Activated T-helper 1 cell treated with anti-CD3 and anti-CD28 coated beads, Interleukin-12 subunit alpha, Interleukin-12 subunit beta, Interleukin-2, Interleukin-4 antibody, amounts not matched to agents 30 ng/mL and 10 ng/mL and 1 ng/mL, durations not matched to agents 14 hours and 24 hours and 36 hours (primary cell): ENCODE measurements at places on chromosomes 11 and 22. TPM values are rescaled to one million over a fixed set of nuclear protein-coding genes. Genes with fewer than 3 reads are reported as not detected.

Gene GGTLC3
- not detected in 2 replicates for total RNA-seq

Gene AIFM3
- 0.88 and 0.93 TPM in 2 replicates for total RNA-seq

DNA sequence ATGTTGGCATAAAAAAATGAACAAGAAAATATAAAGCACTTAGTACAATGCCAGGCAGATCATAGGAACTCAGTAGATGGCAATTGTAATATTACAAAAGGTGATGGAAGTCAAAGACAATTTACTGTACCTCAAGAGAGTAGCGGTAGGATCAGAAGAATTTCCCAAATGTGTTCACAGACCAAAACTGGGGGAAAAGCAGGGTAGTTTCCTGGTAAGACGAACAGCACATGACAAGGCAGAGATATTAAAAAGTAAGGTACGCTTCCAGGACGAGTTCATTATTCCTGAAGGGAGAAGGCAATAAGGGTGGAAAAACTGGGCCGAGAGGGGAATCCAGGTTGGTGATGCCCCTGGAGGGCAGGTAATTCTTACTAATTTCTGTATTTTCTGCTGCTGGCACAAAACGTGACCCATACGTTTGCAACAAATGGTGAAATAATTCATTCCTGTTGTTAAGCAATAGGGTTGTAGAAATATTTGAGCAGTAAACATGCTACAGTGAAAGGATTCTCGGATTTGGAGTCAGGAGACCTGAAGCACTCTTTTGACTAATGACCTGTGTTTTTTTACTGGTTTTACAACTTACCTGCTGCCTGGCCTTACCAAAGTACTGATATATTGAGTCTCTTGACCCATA, 786 bp upstream of the ANKRD42 start:
- peak overlapping the region; percentile 93 for H3K4me3 ChIP-seq
- peaks cover 40% of the 10 kb centered on the region for H3K4me1 ChIP-seq
- H3K36me3 ChIP-seq = peaks cover 16% of the 10 kb centered on the region
- no peaks in the 10 kb centered on the region for H3K27me3 ChIP-seq

DNA sequence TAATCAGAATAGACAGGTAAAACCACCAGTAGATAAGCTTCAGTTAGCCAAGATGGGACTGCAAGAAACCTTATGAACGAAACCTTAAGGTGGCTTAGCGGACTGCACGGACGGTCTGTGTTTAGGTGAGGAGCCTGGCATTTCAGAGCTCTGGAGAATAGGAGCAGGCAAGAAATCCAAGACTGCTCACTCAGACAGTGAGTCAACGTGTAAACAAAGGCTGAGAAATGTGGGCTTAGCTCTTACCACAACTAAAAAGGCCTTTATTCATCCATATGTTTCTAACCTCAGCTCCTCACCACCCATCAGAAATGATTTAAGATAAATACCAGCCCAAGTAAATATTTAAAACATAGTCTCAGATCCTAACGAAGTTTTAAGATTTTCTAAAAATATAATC, 657.7 kb downstream of the OPCML start:
- H3K4me3 ChIP-seq = no peak overlapping the region
- no peak for DNase-seq
- no peaks in the 10 kb centered on the region for H3K4me1 ChIP-seq

Gene OR4D5
- not detected in 2 replicates for total RNA-seq

DNA sequence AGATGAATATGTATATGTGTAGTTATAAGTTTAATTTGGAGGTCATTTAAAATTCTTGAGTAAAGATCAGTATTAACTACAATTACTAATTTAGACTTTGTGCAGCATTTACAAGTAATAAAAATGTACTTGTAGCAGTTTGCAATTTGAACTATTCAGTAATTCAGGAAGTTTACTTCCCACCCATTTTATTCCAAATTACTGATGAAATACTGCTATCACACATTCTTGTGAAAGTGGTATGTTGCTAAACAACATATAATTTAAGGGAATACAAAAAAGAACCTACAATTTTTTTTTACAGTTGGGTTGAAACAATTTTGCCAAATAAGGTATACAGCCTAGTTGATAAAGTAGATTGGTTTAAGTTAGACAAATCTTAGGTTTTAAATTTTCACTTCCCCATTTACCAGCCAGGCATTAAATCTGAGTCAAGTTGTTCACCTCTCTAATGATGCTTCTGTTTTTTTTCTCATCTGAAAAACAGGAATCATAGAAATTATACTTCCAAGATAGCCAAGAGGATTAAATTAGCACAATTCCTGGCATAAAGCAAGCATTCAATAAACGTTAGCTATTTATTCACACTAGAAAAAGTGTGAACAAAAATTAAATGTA, 45.3 kb downstream of the ZBTB44 start:
- H3K4me1 ChIP-seq = peaks cover 12% of the 10 kb centered on the region
- H3K27me3 ChIP-seq = no peaks in the 10 kb centered on the region
- no peak overlapping the region for H3K4me3 ChIP-seq
- no peak overlapping the region for H3K27ac ChIP-seq
- DNase-seq = no peak
- peaks cover 15% of the 10 kb centered on the region for H3K36me3 ChIP-seq

- H3K27ac ChIP-seq = no peak overlapping the region
- no peak for DNase-seq
- H3K4me1 ChIP-seq = peaks cover 6% of the 10 kb centered on the region
- no peaks in the 10 kb centered on the region for H3K36me3 ChIP-seq
Measured at GRCh38 chr11:2210366-2211112, 38.9 kb upstream of the TH start.

GRCh38 chr11:48123934-48124755, 92.5 kb upstream of the OR4B1 start:
- DNase-seq = no peak
- peaks cover 23% of the 10 kb centered on the region for H3K4me1 ChIP-seq
- H3K4me3 ChIP-seq = no peak overlapping the region
- no peaks in the 10 kb centered on the region for H3K27me3 ChIP-seq

Gene CDK2AP2
- 107 and 115 TPM in 2 replicates for total RNA-seq

DNA sequence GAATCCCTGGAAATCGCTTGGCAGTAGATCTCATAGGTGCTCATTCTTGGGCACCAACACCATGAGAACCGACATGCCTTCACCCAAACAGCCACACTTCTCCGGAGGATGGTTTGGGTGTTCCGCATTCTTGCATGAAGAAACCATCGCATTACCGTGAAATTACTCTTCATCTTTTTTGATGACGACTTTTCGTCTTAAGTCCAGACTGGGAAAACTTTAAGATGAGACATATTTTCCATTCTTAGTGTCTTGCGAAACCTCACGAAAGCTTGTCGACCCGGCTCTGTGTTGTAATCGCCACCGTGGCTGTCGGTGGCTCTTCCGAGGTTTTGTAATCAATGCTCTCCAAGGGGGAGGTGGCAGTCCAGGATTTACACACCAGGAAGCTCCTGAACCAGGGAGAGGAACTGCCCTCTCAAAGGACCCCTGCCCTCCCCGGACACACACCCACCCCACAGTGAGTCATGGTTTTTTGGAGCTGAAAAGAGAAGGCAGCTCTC, 1.7 kb downstream of the TOM1 start:
- peaks cover 42% of the 10 kb centered on the region for H3K4me1 ChIP-seq
- peak overlapping the region; percentile 91 for H3K4me3 ChIP-seq
- no peak for DNase-seq
- peak overlapping the region; percentile 78 for H3K27ac ChIP-seq

Gene OVOL1
- 0.10 and 0.36 TPM in 2 replicates for total RNA-seq

GRCh38 chr22:42560781-42561180, 7.0 kb downstream of the SERHL2 start:
- no peaks in the 10 kb centered on the region for H3K4me1 ChIP-seq
- DNase-seq = no peak
- H3K36me3 ChIP-seq = peaks cover 3% of the 10 kb centered on the region
- no peaks in the 10 kb centered on the region for H3K27me3 ChIP-seq
- H3K27ac ChIP-seq = no peak overlapping the region
- H3K4me3 ChIP-seq = no peak overlapping the region

DNA sequence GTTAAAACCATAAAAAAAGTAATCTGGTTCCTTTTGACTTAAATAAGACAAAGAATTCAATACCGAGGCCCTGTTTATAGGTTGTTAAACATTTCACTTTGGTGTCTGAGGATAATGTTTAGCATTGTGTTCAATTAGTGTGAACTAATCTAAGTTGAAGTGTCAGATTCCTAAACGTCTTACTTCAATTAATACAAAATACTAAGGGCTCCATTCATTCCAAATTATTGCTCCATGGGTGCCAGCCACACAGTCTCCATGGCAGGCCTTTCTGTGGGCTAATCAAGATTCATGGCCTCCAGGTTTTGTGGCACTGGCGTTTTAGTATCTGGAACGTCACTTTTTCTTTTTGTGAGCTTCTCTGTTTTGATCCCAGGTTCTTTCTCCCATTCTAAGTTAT, 89.4 kb downstream of the TMEM135 start:
- DNase-seq = no peak
- no peak overlapping the region for H3K27ac ChIP-seq
- no peak overlapping the region for H3K4me3 ChIP-seq
- peaks cover 2% of the 10 kb centered on the region for H3K36me3 ChIP-seq
- H3K27me3 ChIP-seq = no peaks in the 10 kb centered on the region
- H3K4me1 ChIP-seq = no peaks in the 10 kb centered on the region

Gene MISFA
- total RNA-seq = 5.1 and 7.1 TPM in 2 replicates

DNA sequence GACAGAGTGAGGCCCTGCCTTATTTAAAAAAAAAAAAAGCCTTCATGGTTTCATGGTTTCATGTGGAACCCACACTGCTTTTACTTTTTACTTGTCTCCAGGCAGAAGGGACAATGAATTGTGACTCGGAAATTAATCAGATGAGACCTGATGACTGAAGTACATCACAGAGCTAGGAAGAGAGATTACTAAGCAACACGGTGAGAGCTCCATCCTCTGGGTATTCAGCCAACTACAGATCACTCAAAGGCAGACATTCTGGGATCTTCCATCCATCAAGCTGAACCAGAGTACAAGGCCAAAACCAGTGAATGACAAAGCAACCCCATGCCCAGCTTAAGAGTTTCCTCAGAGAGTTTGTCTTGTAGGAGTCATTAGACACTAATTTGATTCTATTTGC, 433.2 kb downstream of the SOX6 start:
- no peak overlapping the region for H3K27ac ChIP-seq
- no peaks in the 10 kb centered on the region for H3K4me1 ChIP-seq
- peaks cover under 1% of the 10 kb centered on the region for H3K27me3 ChIP-seq
- no peaks in the 10 kb centered on the region for H3K36me3 ChIP-seq

DNA sequence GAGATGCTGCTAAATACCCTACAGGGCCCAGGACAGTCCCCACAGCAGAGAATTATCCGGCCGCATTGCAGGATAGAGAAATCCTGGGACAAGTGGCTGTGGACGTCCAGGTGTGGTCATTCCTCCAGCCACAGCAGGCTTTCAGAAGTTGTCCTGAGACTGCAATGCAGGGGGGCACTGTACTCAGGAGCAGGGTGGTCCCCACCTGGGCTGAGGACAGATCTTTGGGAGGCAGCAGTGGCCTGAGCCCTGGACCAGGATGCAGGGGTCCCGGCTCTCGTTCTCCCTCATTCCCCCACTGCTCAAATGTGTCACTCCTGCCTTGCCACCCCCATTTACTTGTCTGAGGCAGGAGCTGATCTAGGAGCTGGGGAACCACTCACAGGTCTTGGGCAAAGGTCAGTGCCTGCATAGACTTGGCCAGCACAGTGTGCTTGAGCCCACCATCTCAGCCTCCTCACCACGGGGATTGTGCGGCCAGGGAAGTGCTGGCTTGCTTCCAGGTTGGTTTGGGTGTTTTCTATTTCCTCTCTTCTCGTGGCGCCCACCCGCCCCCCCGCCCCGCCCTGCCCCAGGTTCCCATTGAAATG, 15.3 kb downstream of the LINC01488 start:
- no peak overlapping the region for H3K27ac ChIP-seq
- no peak overlapping the region for H3K4me3 ChIP-seq
- no peak for DNase-seq
- no peaks in the 10 kb centered on the region for H3K4me1 ChIP-seq
- no peaks in the 10 kb centered on the region for H3K36me3 ChIP-seq

DNA sequence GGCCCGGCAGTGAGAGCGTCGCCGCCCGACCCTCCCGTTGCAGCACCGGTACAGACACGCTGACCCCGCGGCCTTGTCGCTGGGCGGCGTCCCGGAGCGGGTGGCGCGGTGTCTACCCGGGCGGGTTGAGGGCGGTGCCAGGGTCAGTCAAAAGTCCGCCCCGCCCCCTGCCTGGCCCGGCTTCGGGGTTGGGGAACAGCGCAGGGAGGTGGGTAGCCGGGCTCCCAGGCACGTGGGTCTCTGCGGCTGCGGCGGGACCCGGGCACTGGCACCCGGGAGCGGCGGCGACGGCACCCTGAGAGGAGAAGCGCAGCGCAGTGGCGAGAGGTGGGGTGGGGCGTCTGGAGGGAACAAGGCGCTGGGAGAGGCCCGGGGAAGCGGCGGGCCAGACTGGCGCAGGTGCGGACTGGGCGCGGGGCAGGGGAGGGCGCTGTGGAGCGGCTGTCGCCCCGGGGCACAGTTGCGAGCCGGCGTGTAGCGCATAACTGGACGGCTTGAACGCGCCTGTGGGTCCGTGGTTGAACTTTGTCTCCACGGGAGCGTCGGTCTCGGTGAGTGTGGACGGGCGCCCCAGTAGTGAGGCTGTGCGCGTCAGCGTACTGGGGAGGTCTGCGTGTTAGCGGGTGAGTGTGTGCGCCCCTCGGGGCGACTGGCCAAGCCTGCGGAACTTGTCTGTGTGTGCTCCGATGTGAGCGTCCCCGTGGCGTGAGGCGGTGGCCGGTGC, at the start of gene P2RY2:
Gene P2RY2, plus strand, starts transcription at position 176 of the 724 bp plus-strand sequence. CDS start 15,879 bp downstream, outside the sequence.
- peak within 1 kb of the TSS; percentile 67 for H3K4me3 ChIP-seq
- no peaks in the 10 kb centered on the region for H3K36me3 ChIP-seq
- no peaks in the 10 kb centered on the region for H3K4me1 ChIP-seq
- peaks cover 25% of the 10 kb centered on the region for H3K27me3 ChIP-seq
- DNase-seq = peak; percentile 28
- no peak within 1 kb of the TSS for H3K27ac ChIP-seq

Gene LRRN4CL
- total RNA-seq = 0.17 and 0.26 TPM in 2 replicates

Gene FAM76B
- total RNA-seq = 40.5 and 45.6 TPM in 2 replicates

- H3K27me3 ChIP-seq = no peaks in the 10 kb centered on the region
- H3K36me3 ChIP-seq = no peaks in the 10 kb centered on the region
Measured at GRCh38 chr22:48307931-48308330, 1519.7 kb downstream of the BRD1 start.

- H3K4me1 ChIP-seq = no peaks in the 10 kb centered on the region
- no peaks in the 10 kb centered on the region for H3K27me3 ChIP-seq
- no peak for DNase-seq
- no peaks in the 10 kb centered on the region for H3K36me3 ChIP-seq
- no peak overlapping the region for H3K4me3 ChIP-seq
Measured at GRCh38 chr11:84437071-84437980, 1151.2 kb upstream of the CCDC90B start.

- peaks cover 55% of the 10 kb centered on the region for H3K36me3 ChIP-seq
- H3K4me1 ChIP-seq = peaks cover 22% of the 10 kb centered on the region
- H3K27ac ChIP-seq = no peak overlapping the region
- no peaks in the 10 kb centered on the region for H3K27me3 ChIP-seq
- no peak overlapping the region for H3K4me3 ChIP-seq
- no peak for DNase-seq
Measured at GRCh38 chr22:30025221-30025620, 55.0 kb upstream of the HORMAD2 start.

GRCh38 chr22:30253205-30253852, 6.8 kb upstream of the LIF start:
- H3K4me3 ChIP-seq = no peak overlapping the region
- DNase-seq = no peak
- no peaks in the 10 kb centered on the region for H3K27me3 ChIP-seq
- H3K36me3 ChIP-seq = no peaks in the 10 kb centered on the region
- peaks cover 41% of the 10 kb centered on the region for H3K4me1 ChIP-seq
